ENCODE measurements at places on chromosomes 1 and 21. TPM values are rescaled to one million over a fixed set of nuclear protein-coding genes. Genes with fewer than 3 reads are reported as not detected.

Gene SYNC
- 2.8 TPM for polyA plus RNA-seq

Gene FCRLA
- 0.29 TPM for polyA plus RNA-seq

Gene CELF3
- polyA plus RNA-seq: 0.04 TPM

Gene GBP6
- 442 TPM for polyA plus RNA-seq
